ENCODE measurements at places on chromosomes 6 and 20. TPM values are rescaled to one million over a fixed set of nuclear protein-coding genes. Genes with fewer than 3 reads are reported as not detected.

GRCh38 chr6:135229996-135230395 lies 48.9 kb downstream of the MYB start:
- DNase-seq = no peak

DNA sequence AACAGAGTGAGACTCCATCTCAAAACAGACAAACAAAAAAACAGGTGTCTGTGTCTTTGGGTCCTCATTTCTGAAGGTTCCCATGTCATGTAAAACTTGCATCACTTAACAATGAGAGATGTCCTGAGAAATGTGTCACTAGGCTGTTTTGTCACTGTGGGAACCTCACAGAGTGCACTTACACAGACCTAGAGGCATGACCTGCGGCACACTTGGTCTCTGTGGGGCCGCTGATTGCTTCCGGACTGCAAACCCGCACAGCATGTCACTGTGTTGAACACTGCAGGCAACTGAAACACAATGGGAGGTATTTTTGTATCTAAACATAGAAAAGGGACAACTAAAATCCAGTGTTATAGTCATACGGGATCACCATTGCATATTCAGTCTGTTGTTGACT lies 42.3 kb upstream of the TMEM181 start:
- no peak for DNase-seq

DNA sequence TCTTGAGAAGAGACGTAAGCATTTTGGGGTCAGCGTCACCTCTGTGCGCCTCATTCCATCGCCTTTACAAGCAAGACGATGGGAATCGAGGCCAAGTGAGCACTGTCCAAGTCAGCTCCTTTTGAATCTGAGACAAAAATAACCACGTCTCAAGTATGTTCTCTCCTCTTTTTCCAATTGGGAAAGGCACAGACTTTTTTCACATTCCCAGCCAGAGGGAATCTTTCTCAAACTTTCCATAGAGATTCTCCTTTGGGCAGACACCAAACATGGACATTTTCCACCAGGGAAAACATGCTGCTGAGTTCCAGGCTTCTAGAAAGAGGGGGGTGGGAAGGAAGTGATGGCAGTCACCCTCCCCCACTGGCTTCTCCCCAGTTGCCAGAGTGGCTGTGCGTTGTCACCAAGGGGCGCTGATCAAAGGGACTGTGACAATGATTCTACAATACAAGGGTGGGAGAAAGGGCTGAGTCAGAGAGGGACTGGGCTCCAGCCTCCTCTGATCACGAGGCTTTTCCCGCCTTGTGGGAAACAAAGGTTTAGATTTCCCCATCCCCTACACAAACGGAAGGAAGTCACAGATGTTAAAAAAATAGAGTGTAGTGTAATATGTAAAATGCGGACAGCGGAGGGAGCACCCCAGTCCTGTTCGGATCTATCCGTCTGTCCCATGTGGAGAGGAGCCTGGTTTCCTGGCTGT lies 281.9 kb upstream of the RNF24 start:
- peak; percentile 2 for DNase-seq

DNA sequence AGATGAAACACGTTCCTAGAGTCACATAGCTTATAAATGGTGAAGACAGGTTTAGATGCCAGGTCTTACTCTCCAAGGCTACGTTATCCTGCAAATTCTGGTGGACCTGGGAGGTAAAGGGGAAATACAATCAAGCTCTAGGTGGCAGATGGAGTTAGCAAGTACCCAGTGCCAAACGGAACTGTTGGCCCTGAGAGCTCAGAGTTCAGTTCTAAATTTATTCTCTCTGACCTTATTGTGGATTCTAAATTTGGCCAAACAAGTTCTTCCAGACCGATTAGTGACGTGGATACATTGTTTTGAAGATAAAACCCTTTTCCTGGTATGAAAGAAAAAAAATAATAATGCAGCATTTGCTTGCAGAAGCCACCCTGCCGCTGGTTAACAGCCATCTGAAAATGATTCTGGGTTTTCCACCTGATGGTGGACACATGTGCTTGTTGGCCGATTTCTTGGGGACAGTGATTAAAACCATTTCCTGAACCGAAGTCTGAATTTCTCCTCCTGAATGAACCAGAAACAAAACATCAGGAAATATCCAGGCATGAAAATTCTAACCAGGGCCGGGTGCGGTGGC lies 32.5 kb downstream of the RIPOR3 start:
- no peak for DNase-seq

DNA sequence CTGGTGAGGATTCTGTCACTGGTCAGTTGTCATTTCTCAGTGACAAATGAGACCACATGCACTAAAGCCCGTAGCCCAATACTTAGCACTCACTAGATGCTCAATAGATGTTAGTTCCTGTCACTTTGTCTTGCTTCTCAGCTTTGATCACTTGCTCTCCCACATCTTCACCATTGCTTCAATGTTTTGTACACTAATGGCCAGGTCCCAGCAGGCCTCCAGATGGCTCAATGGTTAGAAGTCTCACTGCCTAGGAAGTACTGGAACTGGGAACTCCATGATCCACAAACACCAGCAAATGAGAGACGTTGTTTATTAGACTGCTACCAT lies 502.8 kb upstream of the JARID2 start:
- no peak for DNase-seq

RAD21L1 gene
- total RNA-seq = under 0.01 TPM

- peak; percentile 83 for DNase-seq
Measured at GRCh38 chr20:25399037-25399430, 8.4 kb upstream of the ABHD12 start.

DNA sequence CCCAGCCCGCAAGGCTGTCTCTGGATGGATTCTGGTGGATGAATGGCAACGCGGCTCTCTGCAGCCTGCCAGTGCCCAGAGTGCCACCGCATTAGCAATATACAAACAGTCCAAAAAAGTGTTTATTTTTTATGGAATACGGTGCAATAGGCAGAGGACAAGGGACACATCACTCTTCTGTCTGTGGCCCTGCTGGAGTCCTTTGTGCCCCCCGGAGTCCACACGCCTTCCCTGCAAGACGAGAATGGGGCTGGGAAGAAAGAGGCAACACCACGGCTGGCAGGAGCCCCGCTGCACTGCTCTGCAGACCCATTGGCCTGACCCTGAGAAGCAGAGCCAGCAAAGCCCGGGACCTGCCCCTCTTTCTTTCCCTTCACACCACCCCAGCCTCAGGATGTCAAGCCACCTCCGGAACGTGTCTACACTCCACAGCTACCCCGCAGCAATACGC lies 196.3 kb downstream of the SYNDIG1 start:
- no peak for DNase-seq

GRCh38 chr20:15619816-15620215 lies 953.4 kb downstream of the KIF16B start:
- DNase-seq = no peak

DNA sequence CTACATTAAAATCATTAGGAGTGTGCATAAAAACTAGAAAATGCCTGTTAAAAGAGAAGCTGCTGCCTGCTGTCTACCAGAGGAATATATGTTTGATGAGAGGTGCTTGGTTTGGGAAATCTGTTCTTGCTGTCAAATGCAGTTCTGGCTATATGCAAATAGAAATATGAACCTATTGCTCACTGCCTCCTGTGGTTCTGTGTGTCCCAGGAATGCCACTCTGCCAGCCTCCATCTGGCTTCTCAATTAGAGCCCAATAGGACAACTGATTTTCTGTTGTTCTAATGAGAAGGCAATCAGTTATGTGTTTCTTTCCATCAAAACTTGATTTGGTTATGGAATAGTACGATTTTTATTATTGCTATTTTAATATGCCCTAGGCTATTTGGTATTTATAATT lies 759.7 kb downstream of the HDGFL1 start:
- no peak for DNase-seq

DNA sequence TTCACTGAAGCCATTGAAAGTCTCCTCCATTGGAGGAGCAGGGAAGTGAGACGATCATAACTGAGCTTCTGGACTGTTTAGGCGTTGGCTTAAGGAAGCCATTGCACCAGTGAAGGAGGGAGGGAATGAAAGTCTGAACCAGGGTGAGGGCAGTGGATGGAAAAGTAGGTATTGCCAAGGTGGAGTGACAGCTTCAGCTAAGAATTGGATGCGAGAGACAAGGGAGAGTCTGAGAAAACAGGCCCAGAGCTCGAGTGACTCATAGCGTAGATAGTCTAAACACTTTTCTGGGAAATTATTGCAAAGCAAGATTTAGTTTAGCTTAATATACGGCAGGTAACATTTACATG lies 4.5 kb downstream of the DSP start:
- peak; percentile 50 for DNase-seq

OOEP gene
- total RNA-seq = not detected

GRCh38 chr20:44392776-44393607 lies 37.5 kb downstream of the HNF4A start:
- DNase-seq = no peak

DNA sequence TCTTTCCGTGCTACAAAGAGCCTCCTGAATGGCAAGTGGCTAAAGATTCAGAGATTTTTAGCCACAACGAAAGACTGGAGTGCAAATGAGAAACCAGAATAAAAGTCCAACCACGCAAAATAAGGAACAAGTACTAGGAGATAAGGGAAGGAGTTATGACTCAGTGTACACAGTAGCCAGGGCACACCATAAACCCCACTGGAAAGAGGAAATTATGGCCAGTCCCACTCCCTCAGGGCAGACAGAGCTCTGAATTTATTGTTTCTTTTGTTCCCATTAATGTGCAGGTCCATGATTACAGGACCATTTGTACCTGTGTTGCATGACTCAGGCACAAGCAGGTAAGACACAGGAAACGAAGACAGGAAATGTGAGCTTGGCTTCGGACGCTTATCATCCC lies 150.3 kb upstream of the PREP start:
- DNase-seq = no peak

- no peak for DNase-seq
Measured at GRCh38 chr6:54817236-54817635, 29.3 kb upstream of the FAM83B start.

All from IMR-90 (cell line).